Right lung (tissue), 10 donors: ENCODE measurements at places on chromosomes 2 and 18. TPM values are rescaled to one million over a fixed set of nuclear protein-coding genes. Genes with fewer than 3 reads are reported as not detected.

DNA sequence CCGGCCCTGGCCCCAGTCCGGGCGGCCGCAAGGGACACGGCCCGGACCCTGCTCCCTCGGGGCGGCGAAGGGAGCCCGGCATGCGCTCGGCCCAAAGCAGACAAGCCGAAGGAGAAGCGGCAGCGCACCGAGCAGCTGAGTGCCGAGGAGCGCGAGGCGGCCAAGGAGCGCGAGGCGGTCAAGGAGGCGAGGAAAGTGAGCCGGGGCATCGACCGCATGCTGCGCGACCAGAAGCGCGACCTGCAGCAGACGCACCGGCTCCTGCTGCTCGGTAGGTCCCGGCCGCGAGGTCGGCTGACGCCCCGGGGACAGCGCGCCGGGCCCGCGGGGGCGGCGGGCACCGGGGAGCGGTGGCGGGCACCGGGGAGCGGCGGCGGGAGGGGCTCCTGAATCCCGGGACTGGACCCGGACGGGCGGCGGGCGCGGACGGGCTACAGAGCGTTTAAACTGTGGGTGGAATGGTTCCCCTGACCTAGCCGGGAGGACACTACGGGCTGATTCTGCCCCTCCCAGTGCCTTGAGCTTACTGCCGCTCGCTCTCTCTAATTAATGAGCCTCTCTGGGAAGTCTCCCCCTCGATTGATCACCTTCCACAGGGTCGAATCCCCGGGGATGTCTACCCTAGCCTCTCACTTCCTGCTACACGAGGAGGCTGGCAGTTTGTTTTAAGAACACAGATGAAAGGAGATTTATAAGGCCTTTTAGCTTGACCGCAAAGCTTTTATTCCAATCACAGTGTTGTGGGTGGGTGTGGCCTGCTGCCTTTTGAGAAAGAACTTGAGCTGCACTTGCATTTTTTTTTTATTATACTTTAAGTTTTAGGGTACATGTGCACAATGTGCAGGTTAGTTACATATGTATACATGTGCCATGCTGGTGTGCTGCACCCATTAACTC, 853 bp downstream of the GNAL start:
- no peak for DNase-seq

DNA sequence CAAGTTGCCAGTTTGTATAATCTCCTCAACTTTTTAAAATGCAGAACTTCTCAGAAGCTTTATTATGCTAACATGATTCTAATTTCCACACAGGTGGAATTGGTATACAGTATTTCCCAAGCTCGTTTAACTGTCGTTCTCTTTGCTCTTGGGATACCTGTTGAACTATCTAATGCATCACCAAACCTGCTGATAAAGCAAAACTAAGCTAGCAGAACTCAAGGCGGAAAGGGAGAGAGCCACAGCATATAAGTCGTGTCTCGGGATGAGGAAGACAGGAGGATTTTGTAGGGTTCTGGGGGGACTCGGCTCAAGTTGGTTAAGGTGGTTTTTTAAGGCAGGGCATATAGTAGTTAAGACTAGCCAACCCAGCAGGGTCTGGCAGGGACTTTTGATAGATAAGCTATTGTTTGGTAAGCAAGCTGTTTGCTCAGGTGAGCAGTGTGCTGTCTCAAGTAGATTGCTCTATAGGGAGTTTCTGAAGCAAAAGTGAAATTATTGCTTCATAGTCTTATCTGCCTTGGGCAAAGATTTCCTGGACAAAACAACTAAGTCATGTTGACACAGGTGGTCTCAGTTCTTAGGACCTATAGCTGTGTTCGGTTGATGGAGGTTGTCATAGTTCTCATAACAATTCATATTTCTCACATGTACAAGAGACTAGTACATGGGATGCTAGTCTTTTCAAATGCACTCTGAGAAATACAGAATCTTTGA, 28.2 kb upstream of the CHRNA1 start:
- no peak for DNase-seq

GRCh38 chr2:141856215-141856919, 274.4 kb downstream of the LRP1B start:
- no peak for DNase-seq

- no peak for DNase-seq
These were observed 66.9 kb downstream of the EMX1 start for GRCh38 chr2:72984172-72984671.

DNA sequence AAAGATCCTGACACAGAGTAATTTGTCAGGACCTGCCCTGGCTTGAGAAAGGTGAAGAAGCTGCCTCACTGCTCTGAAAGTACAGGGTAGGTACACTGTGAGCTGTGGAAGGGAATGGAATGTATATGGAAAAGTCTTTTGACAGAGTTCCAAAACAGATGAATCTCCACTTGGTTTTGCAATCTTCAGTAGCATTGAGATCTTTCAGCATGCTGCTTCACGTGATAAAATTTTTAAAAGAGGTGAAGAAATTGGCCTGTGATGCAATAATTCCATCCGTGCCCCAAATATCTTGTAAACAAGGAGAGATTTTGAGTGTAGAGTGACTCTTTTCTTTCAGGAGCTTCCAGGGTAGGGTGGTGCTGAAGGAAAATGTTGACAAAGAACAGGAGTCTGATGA, 123.1 kb downstream of the OSR1 start:
- peak; percentile 47 for DNase-seq

- DNase-seq = no peak
These were observed 801.0 kb downstream of the TDRD15 start for GRCh38 chr2:21924640-21925285.

- DNase-seq = peak; percentile 76
These were observed 2.3 kb downstream of the NEUROD1 start for GRCh38 chr2:181677912-181678586.

DNA sequence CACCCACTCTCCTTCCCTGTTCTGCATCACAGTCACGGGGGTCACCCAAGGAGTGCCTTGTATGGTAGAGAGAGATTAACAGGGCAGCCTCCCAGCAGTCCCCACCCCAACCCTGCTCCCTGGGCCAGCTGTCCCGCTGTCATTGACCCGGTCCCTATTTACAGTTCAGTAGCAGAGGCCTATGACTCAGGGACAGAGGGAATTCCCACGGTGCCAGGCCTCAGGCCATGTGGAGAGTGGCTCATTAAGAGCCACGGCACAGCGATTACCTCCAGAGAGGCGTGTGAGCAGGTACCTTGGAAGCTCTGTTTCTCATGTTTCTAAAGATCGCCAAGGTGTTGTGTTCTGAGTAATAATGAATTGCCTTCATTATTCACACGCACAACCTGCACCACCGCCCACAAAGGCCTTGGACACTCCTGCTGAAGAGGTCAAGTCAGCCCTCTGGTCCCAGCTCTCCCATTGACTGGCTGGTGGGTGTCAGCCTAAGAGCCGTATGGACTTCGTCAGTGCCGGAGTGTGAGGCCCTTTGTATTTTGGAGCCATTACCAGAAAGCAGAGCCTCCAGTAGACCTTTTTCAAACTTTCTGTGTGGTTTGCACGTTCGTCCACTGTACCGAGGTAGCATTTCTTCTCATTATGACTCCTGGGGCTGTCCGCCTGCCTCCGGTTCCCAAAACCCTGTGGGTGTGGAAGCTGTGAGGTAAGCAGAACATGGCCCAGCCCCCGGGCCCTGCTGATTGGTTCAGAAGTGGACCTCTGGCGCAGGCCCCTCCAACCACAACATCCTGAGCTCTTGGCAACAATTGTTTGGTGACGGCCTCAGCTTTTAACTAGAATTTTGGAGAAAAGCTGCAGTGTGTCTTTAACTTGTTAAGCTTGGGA, 47.0 kb downstream of the SERTAD2 start:
- peak; percentile 65 for DNase-seq

GRCh38 chr18:60053747-60054304, 154.0 kb downstream of the PMAIP1 start:
- no peak for DNase-seq

DNA sequence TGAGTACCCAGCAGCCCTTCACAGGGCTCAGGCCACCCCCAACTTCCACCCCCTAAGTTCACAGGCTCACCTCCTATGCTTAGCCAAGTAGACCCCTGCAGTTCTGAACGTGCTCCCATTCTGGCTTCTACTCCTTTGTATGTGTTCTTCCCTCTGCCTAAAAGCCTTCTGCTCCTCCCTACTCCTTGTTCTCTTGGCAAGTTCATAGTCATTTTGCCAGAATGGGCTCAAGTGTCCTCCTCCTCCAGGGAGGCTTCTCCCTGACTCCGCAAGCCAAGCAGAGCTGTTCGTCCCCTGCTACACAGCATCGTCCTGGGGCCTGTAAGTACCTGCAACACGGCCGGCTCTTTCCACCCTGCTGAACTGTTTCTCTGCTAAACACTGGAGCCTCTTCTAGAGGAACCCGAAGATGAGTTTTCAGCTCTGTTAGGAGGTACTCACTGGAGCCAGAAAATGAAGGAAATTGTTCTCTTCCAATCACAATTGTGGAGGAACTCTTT, 14.6 kb upstream of the CETN1 start:
- DNase-seq = no peak

DNA sequence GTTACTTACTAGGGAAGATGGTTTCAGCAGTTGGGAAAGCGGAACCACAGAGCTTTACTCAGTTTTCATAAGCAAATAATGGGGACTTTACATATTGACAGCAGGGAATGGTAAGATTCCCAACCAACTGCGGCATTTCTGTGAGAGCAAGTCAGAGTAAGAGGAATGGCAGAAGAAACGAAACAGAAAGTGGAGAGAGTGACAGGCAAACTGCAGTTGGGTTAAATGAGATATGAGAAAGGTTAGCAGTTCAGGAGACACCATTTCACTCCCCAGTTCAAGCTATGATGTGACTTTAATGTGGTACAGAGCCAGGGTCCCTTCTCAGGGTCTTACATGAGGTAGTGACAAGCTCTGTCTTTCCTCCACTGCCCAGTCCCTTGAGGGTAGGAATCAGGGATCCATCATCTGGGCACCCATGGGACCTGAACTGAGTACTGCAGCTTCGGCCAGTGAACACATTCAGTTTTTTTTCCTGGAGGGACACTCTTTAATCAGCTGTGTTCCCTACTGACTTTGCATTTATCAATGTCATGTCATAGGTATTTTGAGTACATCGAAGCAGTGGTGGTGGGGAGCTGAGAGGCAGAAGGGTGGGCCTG, 33.0 kb upstream of the GREB1 start:
- DNase-seq = no peak

DNA sequence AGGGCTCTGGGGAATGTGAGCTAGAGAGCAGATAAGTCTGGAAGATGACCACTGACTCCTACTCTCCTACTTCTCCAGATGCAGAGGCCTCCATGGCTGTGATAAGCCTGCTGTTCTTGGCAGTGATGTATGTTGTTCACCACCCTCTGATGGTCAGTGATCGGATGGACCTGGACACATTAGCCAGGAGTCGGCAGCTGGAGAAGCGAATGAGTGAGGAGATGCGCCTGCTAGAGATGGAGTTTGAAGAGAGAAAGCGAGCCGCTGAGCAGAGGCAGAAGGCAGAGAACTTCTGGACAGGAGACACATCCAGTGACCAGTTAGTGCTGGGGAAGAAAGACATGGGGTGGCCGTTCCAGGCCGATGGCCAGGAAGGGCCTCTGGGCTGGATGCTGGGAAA, 1.4 kb downstream of the ITPRIPL1 start:
- no peak for DNase-seq

SH3BP4 gene
- polyA plus RNA-seq = 24.7 TPM

RNMT gene
- polyA plus RNA-seq = 48.0 TPM

CAPG gene
- 56.9 TPM for polyA plus RNA-seq

ABCB11 gene
- not detected for polyA plus RNA-seq

SPDYA gene
- 5.7 TPM for polyA plus RNA-seq

OLA1 gene
- polyA plus RNA-seq = 130 TPM

AQP12A gene
- not detected for polyA plus RNA-seq

AQP4 gene
- 52.4 TPM for polyA plus RNA-seq

NEU2 gene
- not detected for polyA plus RNA-seq

DSG4 gene
- not detected for polyA plus RNA-seq

ST8SIA5 gene
- polyA plus RNA-seq = 0.13 TPM
